Inflammatory macrophage treated with lipopolysaccharide for 1 hour (primary cell): ENCODE measurements at places on chromosomes 3 and 15.

GRCh38 chr3:39278616-39278935 is 1.3 kb downstream of the CX3CR1 start:
- DNase-seq: no peak

DNA sequence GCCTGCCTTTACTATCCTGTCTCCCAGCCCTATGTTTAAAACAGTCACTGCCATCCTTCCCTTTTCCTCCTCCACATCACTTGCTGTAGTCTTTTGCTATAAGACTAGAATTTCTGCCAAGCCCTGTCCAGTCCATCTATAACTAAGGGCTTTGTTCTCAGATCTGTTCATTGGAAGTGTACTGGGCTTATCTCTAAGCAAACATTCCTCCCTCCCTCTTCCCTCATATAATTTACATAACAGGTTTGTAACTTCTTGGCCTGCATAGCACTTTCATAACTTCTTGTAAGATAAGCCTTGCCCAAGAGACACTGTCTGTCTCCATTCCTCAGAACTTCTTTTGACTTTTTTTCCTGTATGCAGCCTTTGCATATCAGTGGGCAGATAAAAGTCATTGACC is 16.7 kb downstream of the TPRG1 start:
- DNase-seq: no peak

GRCh38 chr3:27485866-27486265 is 1.7 kb upstream of the SLC4A7 start:
- no peak for DNase-seq

GRCh38 chr3:113873814-113874526 is 35.4 kb downstream of the GRAMD1C start:
- no peak for DNase-seq

- no peak for DNase-seq
Observed at GRCh38 chr15:70650567-70651302, 112.6 kb downstream of the UACA start.

DNA sequence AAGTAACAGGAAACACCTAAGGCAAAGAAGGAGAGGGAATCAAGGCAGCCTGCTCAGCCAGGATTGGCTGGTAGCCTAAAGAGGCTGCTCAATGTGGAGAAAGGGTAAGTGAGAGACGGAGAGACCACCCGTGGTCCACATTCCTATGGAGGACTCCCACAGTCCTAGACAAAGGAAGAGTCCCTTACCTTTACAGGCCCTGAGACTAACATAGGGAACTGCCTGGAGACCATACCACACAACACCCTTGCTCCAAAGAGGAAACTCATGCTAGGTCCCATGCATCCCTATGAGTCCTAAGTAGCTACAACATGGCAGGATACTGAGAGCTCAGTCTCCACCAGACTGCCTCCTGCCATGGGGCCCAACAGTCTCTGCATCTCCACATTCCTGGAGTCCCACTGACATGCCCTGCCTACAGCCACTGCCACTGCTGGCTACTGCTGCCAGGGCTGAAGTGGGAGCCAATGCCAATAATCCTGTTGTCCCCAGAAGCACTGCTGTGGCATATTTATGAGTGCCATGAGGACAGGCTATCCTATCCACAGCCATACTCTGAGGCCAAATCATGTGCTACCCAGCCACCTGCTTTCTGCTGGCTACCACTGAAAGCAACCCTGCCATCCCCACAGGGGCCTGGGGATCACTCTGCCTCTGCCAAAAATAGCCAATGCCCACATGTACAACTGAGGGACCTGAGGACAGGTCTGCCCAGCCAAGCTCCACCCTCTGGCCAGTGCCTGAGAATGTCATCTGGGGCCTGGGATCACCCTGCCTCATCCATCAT is 45.0 kb downstream of the COPS2 start:
- DNase-seq: no peak

GRCh38 chr3:4228295-4228694 is 74.9 kb upstream of the SETMAR start:
- no peak for DNase-seq

- DNase-seq: no peak
Observed at GRCh38 chr3:55519019-55519418, 31.9 kb upstream of the WNT5A start.

GRCh38 chr3:107710851-107711250 is 188.1 kb downstream of the BBX start:
- DNase-seq: no peak

GRCh38 chr3:163785693-163786092 is 1292.6 kb downstream of the SI start:
- DNase-seq: no peak

GRCh38 chr3:149600634-149601033 is 57.2 kb downstream of the WWTR1 start:
- no peak for DNase-seq

GRCh38 chr3:5437783-5438323 is 250.3 kb downstream of the EDEM1 start:
- DNase-seq: no peak

DNA sequence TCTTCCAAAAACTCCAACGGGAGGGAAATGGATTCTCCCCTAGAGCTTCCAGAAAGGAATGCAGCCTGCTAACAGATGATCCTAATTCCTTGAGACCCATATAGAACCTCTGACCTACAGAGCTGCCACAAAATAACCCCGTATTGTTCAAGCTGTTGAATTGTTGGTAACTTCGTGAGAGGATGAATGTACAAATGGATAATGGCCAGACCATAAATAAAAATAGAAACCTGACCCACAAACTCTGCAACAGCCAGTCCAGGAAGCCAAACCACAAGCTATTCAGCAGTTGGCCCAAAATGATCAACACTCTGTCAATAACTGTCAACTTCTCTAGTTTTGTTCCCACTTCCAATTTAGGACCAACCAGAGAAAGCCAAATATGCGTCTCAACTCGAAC is 414.0 kb upstream of the ZNF717 start:
- DNase-seq: no peak

- no peak for DNase-seq
Observed at GRCh38 chr3:6821411-6821810, 39.5 kb upstream of the GRM7 start.

- no peak for DNase-seq
Observed at GRCh38 chr3:158369279-158369678, 201.7 kb upstream of the MLF1 start.

DNA sequence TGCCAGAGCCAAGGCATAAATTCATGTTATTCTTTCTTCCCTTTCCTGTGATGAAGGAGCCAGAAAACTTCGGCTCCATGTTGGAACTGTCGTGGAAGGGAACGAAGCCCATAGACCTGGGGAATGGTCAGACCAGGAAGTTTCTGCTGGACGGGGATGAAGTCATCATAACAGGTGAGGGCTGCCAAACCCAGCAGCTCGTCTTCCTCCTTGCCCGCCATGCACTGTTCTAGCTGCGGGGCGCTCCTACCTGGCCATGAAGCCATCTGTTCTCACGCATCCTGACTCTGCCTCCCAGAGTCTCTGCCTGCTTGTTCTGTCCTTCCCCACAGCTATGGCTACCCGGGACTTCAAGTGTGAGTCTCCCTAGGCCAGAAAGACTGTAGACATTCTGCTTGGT is 28.2 kb downstream of the FAH start:
- no peak for DNase-seq

DNA sequence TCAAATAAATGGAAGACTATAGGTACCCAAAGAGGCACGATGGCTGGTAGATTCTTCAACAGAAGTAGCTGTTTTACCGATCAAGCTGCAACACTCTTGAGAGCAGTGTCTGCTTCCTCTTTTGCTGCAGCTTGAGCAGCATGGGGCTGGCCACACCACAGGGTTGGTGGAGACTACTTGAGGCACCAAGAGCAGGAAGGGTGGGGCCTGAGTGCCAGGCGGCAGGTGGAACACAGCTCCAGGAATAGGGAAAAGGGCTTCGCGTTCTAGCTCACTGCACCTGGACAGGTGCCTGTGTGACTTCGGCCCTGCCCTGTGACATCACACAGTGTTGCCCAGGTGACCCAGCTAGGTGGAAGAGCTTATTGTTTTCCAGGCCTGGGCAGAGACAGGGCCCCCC is at the start of gene CCDC33:
CCDC33 (plus strand) TSS at position 365 of the 400 bp plus-strand sequence. CDS start 394 bp downstream, outside the sequence.
- DNase-seq: peak; percentile 10

DNA sequence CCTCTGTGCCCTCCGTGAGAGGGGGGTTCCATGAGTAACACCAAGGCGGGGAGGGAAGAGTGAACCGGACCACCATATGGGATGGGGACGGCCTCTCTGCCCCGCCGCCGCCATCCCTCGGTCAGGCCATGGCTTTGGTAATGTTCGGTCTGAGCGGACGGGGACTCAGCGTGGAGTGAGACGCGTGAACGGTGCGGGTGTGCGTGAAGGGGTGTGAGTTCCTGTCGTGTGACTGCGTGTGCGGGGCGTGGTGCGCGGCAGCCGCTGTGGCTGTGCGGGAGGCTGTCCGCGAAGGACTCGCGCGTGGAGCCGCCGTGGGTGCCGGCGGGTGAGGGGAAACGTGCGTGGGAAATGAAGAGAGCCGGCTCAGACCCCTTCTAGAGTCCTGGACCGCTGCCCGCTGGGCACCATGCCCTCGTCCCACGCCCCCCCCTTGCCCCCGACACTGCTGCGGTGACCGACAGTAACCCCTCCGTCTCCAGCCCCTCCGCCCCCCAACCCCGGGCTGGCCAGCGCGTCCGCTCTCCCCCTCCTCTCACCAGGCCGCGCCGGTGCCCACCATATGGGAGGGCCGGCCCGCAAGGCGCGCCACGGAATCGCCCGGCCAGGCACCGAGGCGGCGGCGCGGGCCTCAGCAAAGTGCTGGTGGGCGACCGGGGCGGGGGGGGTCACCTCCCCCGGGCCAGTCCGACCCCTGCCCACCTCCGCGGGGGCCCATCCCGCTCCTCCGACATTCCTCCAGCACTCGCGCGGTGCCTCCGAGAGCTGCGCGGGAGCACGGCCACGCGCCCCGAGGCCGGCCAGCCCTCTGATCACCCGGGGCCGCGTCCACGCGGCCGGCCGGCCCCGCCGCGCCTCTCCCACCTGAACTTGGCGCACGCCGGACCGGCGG is 589 bp downstream of the KLF15 start:
- no peak for DNase-seq
